ENCODE measurements at places on chromosomes 5 and 9.
A peak's percentile ranks its signal among the peaks of the same experiment; 100 is the strongest.

DNA sequence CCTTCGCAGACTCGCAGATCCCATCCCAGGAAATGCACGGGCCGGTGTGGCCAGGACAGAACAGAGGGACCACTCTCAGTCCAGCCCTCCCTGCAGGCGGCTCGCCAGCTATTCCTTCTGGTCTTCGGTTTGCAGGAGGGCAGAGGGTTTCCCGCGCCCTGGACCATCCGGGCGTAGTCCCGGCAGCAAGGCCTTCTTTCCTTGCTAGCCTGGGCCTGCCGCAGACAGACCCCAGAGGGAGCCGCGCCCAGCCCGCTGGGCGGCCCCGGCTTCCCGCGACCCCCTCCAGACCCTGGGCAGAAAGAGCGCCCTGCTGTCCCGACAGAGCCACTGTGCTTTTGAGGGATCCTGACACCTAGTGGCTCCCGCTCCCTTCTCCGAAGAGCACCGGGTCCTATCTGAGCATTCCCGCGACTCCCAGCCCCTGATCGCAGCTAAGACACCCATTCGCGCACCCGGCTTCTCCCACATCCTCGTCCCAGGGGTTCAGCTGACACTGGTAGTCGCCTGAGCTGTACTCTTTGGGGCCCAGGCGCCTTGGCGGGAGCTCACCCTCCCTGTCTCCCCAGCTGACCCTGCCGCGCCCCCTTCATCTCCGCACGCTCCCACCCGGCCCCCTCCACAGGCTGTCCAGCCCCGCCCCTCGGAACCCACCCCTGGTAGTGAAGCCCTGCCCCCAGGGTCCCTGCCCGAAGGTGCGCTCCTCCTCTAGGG lies 1.1 kb downstream of the CFAP90 start:
- DNase-seq = no peak

DNA sequence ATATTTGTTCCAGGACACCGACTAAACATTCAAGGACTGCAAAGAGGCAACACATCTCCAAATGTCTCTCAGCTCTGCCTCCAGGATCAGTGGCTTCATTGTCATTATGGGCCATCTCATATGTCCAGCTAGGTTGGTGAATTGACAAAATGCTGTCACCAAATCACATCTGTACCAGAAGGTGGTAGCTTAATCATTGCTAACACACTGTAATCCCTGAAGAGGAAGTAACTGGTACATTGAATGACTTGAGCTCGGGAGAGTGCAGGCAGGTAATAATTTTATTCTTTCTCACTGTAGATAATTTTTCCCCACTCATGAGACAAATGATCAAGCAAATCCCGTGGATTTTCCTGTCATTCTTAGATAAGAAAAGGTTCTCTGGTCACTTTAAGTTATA lies 169.8 kb downstream of the SEMA6A start:
- DNase-seq = no peak

- no peak for DNase-seq
Observed at GRCh38 chr9:93031629-93032430, 26.7 kb upstream of the SUSD3 start.

DNA sequence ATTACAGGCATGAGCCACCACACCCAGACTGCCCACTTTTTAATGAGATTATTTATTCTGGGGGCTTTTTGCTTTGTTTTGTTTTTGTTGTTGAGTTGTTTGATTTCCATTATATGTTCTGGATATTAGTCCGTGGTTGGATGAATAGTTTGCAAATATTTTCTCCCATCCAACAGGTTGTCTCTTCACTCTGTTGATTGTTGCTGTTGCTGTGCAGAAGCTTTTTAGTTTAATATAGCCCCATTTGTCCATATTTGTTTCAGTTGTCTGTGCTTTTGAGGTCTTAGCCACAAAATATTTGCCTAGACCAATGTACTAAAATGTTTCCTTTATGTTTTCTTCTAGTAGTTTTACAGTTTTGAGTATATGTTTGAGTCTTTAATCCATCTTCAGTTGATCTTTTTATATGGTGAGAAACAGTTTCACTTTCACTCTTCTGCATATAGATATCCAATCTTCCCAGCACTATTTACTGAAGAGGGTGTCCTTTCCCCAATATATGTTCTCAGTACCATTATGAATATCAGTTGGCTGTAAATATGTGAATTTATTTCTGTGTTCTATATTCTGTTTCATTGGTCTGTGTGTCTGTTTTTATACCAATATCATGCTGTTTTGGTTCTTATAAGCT lies 30.2 kb upstream of the TBCA start:
- DNase-seq = no peak

DNA sequence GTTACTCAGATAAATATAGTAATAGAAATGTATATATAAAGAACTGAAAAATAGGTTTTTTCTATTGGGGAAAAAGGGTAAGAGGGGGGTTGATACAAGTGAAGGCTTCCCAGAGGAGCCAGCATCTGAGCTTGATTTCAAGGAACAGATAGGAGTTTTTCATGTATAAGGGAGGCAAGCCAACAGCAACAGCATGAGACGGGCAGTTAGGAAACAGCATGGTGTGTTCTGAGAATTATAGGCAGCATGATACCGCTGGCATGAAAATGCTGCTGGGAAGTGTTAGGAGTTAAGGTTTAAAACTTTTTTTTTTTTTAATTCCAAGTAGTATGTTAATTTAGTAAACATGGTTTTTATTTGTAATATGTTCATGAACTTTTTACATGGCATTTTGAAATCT lies 9.7 kb downstream of the CDC37L1 start:
- no peak for DNase-seq

DNA sequence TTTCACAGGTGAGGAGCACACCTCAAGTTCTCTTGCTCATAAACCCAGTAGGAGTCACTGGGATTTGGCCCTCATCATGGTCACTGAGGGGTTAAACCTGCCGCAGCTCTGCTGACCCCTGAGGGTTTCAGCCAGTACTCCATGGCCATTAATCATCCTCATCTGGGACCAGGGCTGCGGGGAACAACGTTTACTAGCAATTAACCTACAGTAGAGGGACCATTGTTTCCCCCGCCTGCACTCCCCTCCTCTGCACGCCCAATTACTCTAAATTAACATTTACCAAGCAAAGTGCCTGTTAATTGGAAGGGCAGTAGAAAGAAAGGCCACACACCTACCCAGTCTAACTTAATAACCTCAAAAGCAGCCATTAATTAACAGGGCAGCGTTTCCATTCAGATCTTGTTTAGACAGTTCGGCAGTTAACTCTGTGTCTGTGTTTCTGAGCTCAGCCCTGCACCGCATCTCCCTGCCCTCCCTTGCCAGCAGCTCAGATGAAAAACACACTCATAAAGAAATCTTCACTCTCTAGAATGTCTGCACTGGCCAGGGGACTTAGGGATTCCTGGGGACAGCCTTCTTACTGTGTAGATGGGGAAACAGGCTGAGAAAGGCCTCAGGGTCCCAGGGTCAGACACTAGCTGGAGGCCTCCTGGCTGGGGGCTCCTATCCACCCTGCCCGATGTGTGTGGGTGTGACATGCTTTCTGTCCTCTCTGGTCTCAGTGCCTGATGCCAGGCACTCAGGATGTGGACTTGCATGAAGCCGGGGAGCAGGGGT lies 51.6 kb downstream of the ALG2 start:
- DNase-seq = no peak

- DNase-seq = no peak
Observed at GRCh38 chr5:6356578-6357164, 21.7 kb downstream of the MED10 start.

DNA sequence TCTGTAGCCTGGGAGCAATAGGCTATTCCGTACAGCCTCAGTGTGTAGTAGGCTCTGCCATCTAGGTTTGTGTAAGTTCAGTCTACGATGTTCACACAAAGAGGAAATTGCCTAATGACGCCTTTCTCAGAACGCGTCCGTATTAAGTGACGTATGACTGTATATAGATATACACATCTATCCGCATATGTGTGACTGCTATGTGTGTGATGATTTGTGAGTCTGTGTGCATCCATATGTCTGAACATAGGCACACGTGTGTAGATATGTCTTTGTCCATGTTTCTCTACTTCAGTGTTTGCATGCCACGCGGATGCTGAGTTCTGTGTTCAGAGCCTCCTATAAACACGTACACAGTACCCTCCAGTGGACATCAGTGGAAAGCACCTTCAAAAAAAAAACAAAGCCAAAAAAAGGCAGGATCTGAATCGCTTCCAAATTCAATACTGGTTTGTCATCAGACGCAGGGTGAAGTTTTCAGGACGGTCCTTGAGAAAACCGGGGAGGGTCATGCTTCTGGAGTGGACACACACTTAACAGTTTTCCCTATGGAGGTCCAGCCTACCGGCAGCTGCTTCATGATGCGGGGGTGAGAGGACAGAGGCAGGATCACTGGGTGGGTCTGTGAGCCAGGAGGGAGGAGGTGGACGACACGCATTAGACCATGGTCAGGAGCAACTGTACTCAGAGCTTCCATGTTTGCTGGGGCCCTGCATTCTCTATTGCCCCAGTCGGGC lies 29.5 kb upstream of the ALDH1B1 start:
- peak; percentile 73 for DNase-seq

GRCh38 chr9:35453786-35454185 lies 36.1 kb upstream of the RUSC2 start:
- no peak for DNase-seq

DNA sequence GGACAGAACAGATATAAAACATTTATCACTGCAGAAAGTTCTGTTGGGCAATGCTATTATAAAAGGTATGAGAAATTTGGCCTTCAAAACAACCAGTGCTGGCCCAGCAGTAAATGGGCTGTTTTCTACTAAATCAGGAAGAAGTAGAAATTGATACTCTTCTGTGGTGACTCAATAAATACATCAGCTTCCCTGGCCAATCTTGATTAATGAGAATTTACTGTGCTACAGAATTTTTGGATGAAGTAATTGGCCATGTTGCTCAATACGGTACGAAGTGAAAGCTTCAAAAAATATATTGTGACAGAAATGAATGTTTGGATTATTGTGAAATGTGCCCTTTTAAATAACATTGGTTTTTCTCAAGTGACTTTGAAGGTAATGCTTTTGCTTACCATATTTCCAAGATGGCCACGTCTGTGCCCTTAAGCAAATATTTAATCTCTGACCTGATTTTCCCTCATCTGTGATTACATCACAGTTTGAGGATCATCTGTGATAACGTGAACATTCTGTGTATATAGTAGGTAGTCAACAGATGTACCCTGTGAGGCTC lies 4.2 kb downstream of the DNAJA1 start:
- DNase-seq = no peak

DNA sequence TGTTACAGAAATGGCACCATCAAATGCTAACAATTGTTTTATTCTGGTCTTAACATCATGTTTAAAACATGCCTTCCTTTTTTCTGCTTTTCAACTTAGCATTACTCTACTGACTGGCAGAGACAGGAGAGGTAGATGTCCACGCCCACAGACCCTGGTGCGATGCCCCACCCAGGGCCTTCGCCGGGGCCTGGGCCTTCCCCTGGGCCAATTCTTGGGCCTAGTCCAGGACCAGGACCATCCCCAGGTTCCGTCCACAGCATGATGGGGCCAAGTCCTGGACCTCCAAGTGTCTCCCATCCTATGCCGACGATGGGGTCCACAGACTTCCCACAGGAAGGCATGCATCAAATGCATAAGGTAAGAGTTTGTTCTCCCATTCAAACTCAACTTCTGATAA lies 13.7 kb downstream of the SMARCA2 start:
- DNase-seq = no peak

DNA sequence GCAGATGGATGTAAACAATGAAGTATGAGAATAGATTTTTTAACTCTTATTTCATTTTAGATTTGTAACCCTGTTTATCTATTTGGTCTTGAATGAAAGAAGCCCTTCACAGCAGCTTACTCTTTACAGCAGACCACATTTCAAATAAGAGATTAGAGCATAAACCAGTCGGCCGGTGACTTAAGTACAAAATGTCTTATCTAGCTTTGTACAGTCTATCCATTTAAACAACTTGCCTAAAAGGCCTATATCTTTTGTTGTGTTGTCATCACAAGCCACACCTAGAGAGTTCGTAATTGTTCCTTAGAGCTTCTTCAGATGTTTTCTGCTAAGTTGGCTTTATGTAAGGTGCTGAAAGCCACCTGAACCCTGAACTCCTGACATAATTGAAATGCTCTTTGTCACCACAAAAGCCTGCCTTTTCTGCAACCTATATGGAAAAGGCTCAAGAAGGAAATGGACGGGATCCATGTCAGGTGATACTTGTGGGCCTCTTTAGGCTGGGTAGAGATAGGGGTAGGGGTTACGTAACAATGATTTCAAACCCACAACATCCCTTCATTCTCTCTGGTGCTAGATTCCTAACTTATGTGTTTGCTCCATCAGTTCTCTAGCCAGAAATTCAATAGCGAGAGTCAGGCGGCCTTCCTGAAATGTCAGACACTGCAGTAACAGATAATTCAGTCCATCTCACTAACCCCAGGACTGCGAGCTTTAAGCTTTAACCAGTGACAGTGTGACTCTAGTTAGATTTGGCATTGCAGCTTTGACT lies 162.5 kb downstream of the CD180 start:
- no peak for DNase-seq

GRCh38 chr9:75156858-75157257 lies 68.5 kb downstream of the OSTF1 start:
- DNase-seq = no peak

DNA sequence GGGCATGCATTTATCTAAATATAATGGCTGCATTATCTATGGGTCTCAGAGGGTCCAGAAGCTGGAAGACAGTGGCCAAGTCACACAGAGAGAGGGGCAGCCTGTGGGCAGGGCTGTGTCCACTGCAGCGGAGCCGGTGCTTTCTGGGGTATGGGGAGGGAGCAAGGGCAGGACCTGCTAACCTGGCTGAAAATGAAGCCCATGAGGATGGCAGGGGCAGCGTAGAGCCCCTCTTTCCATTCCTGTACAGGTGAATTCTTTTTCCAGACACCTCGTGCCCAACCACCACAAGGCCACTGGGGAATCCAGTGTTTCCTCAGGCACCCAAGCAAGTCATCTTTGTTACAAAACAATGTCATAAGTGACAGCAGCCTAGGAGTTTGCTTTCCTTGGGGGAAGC lies 305.9 kb upstream of the IRX4 start:
- no peak for DNase-seq

- no peak for DNase-seq
Observed at GRCh38 chr9:91222457-91222856, 139.3 kb downstream of the AUH start.

- DNase-seq = no peak
Observed at GRCh38 chr9:111919875-111920274, 23.3 kb downstream of the UGCG start.

DNA sequence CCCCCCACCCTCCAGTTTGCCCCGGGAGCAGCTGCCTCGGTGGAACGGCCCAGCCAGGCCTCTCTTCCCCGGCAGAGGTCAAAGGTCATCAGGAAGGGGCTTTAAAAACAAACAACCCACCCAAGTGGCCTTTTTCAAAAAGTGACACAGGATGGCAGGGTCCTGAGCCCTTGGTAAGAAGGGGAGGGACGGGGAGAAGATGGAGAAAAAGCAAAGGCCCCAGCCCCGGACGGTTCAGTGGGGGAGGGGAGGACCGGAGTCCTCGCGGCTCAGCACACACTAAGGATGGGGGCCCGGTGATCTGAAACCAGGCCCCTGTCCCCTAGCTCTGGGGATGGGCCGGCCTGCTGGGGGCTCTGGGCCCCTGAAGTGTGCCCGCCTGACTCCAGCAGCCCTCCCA lies 1.1 kb downstream of the PRRX2 start:
- DNase-seq = no peak

- no peak for DNase-seq
Observed at GRCh38 chr5:133333326-133334150, 278.8 kb downstream of the FSTL4 start.

- no peak for DNase-seq
Observed at GRCh38 chr5:119341452-119342349, 14.1 kb upstream of the TNFAIP8 start.

Data from hematopoietic multipotent progenitor cell (in vitro differentiated cells).